A549 treated with ZK216348 at 1 μM for 4 hours (cell line): ENCODE measurements at places on chromosomes 3 and 15. TPM values are rescaled to one million over a fixed set of nuclear protein-coding genes. Genes with fewer than 3 reads are reported as not detected.

TF gene
- total RNA-seq = 0.60 to 2.0 TPM (median 1.0 TPM) in 5 replicates

PARP16 gene
- 9.2 to 10.9 TPM (median 10.3 TPM) in 5 replicates for total RNA-seq

TERC gene
- total RNA-seq = not detected in 5 replicates

TRPM1 gene
- not detected in 5 replicates for total RNA-seq

LRRC15 gene
- total RNA-seq = 0.09 to 0.24 TPM (median 0.14 TPM) in 5 replicates

PTX3 gene
- total RNA-seq = 0.61 to 1.2 TPM (median 1.0 TPM) in 5 replicates

FOXB1 gene
- total RNA-seq = not detected in 5 replicates

SLC24A5 gene
- total RNA-seq = not detected in 5 replicates

PODXL2 gene
- total RNA-seq = 6.7 to 11.1 TPM (median 9.7 TPM) in 5 replicates

ERC2 gene
- total RNA-seq = 0.31 to 0.52 TPM in 2 of 5 replicates, not detected in the others

CCDC50 gene
- total RNA-seq = 20.3 to 31.6 TPM (median 28.2 TPM) in 5 replicates

COL6A5 gene
- total RNA-seq = not detected in 5 replicates

COPS2 gene
- total RNA-seq = 45.0 to 122 TPM (median 58.5 TPM) in 5 replicates

PP2D1 gene
- total RNA-seq = not detected in 5 replicates

ACSBG1 gene
- total RNA-seq = 0.09 to 0.51 TPM (median 0.39 TPM) in 5 replicates

GMNC gene
- total RNA-seq = not detected in 5 replicates

FETUB gene
- 0.14 to 0.34 TPM (median 0.28 TPM) in 3 of 5 replicates, not detected in the others for total RNA-seq

CPA3 gene
- not detected in 5 replicates for total RNA-seq

EFCAB12 gene
- total RNA-seq = 0.33 to 1.1 TPM (median 0.64 TPM) in 5 replicates

HLTF gene
- 10.4 to 20.0 TPM (median 16.6 TPM) in 5 replicates for total RNA-seq

TGM5 gene
- not detected in 5 replicates for total RNA-seq

TRIM42 gene
- not detected in 5 replicates for total RNA-seq

TUSC7 gene
- total RNA-seq = not detected in 5 replicates

TEX9 gene
- 2.7 to 5.3 TPM (median 5.0 TPM) in 5 replicates for total RNA-seq

SV2B gene
- total RNA-seq = 0.02 to 0.20 TPM (median 0.06 TPM) in 5 replicates

DOCK3 gene
- total RNA-seq = 0.35 to 0.46 TPM (median 0.39 TPM) in 5 replicates

SPG21 gene
- total RNA-seq = 114 to 131 TPM (median 120 TPM) in 5 replicates

CP gene
- total RNA-seq = 4.1 to 7.0 TPM (median 6.2 TPM) in 5 replicates

SMAD6 gene
- 15.1 to 29.1 TPM (median 25.0 TPM) in 5 replicates for total RNA-seq

RAB6B gene
- 0.91 to 2.7 TPM (median 2.5 TPM) in 5 replicates for total RNA-seq

FAM174B gene
- total RNA-seq = 4.8 to 8.2 TPM (median 7.0 TPM) in 5 replicates

PLCH1 gene
- 0.83 to 1.2 TPM (median 1.0 TPM) in 5 replicates for total RNA-seq

GOLGA8R gene
- 0.14 to 0.34 TPM (median 0.24 TPM) in 5 replicates for total RNA-seq

TRH gene
- not detected in 5 replicates for total RNA-seq
